Osteoblast (primary cell): ENCODE measurements at places on chromosomes 5 and 9. TPM values are rescaled to one million over a fixed set of nuclear protein-coding genes. Genes with fewer than 3 reads are reported as not detected.

The TMEM252 gene
- not detected in 2 replicates for total RNA-seq

DNA sequence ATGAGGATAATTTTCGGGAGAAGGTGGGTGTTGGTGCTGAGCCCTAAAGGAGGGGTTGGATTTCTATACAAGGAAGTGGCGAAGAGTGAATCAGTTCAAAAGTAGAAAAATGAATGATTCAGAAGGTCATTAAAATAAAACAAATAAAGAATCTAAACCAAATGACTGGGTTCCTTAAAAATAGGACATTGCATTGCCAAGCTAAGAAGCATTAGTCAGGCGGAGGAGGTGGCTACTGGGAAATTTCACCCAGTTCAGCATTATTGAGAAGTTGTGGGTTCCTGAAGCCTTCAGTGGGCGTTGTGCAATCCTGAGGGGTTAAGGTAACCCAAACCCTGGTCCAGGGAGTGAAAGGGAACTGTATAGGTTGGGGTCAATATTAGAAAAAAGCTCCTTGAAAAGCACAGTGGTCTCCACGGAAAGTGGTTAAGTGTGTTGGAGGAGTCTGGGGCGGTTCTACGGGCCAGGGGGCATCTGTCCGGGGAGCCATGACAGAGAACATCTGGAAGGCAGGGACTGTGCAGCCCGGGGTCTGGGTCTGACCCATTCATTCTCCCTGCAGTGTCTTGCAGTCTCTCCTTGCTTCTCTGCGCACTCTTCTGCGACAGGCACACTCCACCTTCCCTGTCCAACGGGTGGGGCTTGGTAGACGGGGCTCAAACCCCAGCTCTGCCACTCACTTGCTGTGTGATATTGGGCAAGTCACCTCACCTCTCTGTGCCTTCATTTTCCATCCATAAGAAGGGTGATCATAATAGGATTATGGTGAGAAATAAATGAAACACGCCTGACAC, 27.6 kb upstream of the DUSP1 start:
- DNase-seq = peak; percentile 94

The SLC4A9 gene
- not detected in 2 replicates for total RNA-seq

GRCh38 chr5:571791-572190, 40.3 kb upstream of the CEP72 start:
- no peak for DNase-seq

- DNase-seq = no peak
Measured at GRCh38 chr5:122341087-122341486, 29.1 kb downstream of the SNCAIP start.

DNA sequence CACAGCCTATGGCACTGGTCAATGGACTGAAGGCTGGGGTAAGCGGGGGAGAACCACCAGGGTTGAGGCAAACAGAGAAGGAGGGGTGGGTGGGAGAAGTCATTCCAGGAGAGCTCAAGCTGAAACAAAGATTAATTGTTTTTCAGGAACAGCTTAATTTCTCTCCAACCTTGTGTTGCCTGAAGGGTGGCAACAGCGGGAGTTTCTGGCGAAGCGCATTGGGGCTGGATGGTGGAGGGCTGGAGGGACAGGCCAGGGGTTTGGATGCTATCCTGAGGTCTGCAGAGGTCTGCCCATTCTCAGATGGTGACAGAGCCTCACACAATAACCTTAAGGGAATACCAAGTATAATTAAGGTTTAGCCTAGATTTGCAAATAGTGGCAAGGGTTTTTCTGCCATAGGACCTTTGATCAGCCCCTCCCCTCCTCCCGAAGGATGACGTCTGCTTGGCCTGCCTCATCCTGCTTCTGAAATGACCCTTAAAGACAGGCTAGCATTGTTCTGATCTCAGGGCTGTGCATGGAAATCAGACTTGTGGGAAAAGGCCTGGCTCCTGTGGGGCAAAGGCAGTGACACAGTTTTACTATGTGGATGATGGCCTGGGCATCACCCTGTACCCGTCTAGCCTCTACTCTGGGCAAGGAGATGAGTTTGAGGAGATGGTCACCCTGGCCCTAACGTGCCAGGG, 32.7 kb downstream of the PSD2 start:
- peak; percentile 62 for DNase-seq

The AK3 gene
- 48.9 and 77.2 TPM in 2 replicates for total RNA-seq
